Endothelial cell of umbilical vein (primary cell): ENCODE measurements at places on chromosomes 12 and 14. TPM values are rescaled to one million over a fixed set of nuclear protein-coding genes. Genes with fewer than 3 reads are reported as not detected.

DNA sequence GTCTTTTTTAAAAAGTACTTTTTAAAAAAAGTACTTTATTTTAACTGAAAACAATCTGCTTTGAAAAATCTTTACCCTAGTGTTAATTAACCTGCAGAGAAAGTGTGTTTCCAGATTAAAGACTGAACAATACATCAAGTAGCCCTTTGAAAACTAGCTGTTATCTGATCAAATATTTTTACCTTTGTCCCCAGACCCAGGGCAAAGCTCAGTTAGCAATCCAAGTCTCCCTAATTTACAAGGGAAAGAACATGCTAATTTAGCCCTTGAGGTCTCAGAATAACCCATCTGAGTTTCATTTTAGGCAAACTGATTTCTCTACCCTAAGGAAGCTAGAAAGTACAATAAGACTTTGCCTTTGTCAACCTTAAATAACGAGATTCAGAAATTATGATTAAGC is 91.2 kb downstream of the PPM1H start:
- H3K4me1 ChIP-seq: no peaks in the 10 kb centered on the region
- DNase-seq: no peak
- no peaks in the 10 kb centered on the region for H3K36me3 ChIP-seq
- H3K27me3 ChIP-seq: no peaks in the 10 kb centered on the region

DNA sequence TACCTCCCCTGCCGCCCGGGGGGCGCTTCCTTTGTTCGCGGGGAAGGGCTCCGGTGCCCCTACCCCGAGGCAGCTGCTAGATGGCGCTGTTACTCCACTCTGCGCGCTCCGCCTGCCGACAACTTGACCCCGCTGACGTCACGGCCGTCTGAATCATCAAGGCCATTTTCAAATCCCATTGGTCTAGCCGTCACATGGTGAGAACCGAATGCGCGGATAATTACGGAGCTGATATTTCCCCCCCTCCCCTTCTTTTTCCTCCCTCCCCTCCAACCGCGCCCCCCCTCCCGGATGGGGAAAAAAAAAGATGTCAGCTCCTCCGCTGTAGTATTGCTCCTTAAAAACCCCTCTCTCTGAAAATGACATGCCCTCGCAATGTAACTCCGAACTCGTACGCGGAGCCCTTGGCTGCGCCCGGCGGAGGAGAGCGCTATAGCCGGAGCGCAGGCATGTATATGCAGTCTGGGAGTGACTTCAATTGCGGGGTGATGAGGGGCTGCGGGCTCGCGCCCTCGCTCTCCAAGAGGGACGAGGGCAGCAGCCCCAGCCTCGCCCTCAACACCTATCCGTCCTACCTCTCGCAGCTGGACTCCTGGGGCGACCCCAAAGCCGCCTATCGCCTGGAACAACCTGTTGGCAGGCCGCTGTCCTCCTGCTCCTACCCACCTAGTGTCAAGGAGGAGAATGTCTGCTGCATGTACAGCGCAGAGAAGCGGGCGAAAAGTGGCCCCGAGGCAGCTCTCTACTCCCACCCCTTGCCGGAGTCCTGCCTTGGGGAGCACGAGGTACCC is at the start of gene HOXC10:
Gene HOXC10 (plus strand): TSS at position 246 of the 791 bp plus-strand sequence. CDS start 114 bp downstream, at position 360.
- no peak within 1 kb of the TSS for H3K27ac ChIP-seq
- no peak within 1 kb of the TSS for H3K4me3 ChIP-seq
- peaks cover 93% of the 10 kb centered on the region for H3K27me3 ChIP-seq
- DNase-seq: peak; percentile 71
- H3K36me3 ChIP-seq: no peaks in the 10 kb centered on the region
- no peaks in the 10 kb centered on the region for H3K4me1 ChIP-seq

- no peaks in the 10 kb centered on the region for H3K36me3 ChIP-seq
- no peak overlapping the region for H3K4me3 ChIP-seq
- no peak for DNase-seq
Observed at GRCh38 chr14:68820536-68820935, 27.7 kb upstream of the ZFP36L1 start.

DNA sequence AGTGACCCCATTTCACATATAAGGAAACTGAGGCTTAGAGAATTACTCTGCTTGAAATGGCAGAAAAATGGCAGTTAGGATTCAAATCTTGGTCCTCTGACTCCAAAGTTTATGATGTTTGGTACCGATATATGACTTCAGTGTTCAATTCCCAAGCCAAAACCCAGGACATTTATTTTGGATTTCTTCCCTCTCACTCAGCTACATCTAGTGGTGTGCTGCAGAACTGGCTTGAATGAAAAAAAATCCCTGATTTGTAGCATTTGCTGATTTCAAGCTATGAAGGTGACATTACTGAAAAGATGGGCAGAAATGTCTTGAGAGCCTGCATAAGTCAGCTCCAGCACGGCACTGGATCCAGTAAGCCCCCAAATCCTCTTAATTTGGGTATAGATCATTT is 106.4 kb downstream of the EFCAB11 start:
- DNase-seq: no peak
- no peaks in the 10 kb centered on the region for H3K27me3 ChIP-seq
- no peaks in the 10 kb centered on the region for H3K4me1 ChIP-seq
- no peak overlapping the region for H3K27ac ChIP-seq
- H3K36me3 ChIP-seq: no peaks in the 10 kb centered on the region

GRCh38 chr12:65828711-65829339 is 4.5 kb downstream of the HMGA2 start:
- peak; percentile 49 for DNase-seq
- peaks cover 48% of the 10 kb centered on the region for H3K4me1 ChIP-seq
- no peaks in the 10 kb centered on the region for H3K36me3 ChIP-seq
- peak overlapping the region; percentile 97 for H3K4me3 ChIP-seq
- peak overlapping the region; percentile 71 for H3K27ac ChIP-seq

GRCh38 chr12:18681818-18682217 is 56.0 kb downstream of the PLCZ1 start:
- H3K27me3 ChIP-seq: no peaks in the 10 kb centered on the region
- H3K4me1 ChIP-seq: no peaks in the 10 kb centered on the region
- H3K36me3 ChIP-seq: no peaks in the 10 kb centered on the region
- H3K4me3 ChIP-seq: no peak overlapping the region

DNA sequence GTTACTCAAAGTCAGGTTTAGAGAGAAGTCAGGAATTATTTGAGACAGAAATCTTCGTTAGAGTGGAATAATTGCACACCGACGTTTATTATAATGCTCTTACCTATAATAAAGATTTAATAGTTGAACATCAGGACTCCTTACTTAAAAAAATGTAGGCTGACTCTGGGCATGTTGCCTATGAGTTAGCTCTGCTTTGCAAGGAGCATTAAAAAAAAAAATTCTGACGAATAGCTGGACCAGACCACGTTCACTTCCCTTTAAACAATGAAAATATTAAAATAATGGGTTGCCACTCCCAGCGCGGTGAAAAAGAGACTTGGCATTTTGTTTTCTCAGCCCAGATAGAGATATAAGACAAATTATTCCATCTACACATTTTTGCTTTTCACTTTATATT is 574 bp upstream of the FANCM start:
- H3K27me3 ChIP-seq: no peaks in the 10 kb centered on the region
- H3K36me3 ChIP-seq: no peaks in the 10 kb centered on the region
- peak overlapping the region; percentile 78 for H3K4me3 ChIP-seq
- no peak for DNase-seq
- H3K4me1 ChIP-seq: peaks cover 20% of the 10 kb centered on the region
- peak overlapping the region; percentile 56 for H3K27ac ChIP-seq

DNA sequence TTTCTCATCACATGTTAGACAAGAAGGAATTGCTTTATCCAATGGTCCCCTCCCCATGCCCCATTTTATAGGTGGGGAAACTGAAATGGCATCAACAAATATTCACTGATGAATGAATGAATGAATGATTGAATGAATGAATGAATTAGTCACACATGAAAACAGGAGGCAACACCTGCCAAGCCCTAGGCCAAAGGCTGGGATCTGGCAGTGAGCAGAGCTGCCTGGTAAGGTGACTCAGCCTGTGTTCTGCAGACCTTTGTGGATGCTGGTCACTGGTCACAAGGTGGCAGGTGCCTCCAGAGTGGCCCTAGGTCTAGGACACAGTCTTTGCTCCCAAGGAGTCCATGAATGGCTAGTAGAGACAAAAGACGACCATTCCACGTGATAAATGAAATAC is 188.4 kb downstream of the RBM19 start:
- H3K4me1 ChIP-seq: no peaks in the 10 kb centered on the region
- no peaks in the 10 kb centered on the region for H3K27me3 ChIP-seq
- H3K27ac ChIP-seq: no peak overlapping the region
- DNase-seq: no peak

DNA sequence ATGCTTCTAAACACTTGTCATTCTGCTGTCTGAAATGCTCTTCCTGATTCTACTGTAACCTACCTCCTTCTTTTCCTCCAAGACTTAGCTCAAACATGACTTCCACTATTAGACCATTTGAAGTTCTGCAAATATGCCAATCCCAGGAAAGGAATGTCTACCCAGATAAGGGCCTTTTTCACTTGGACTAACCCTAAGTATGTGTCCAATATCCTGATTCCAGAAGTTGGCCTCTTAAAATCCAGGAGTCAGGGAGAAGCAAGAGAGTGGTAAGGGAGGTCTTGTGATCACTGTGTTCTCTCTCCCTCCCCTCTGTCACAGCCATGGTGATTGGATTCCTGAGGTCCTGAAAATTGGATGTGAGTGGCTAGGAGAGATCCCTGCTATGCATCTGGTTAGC is 30.2 kb downstream of the ADCY6 start:
- no peak for DNase-seq
- H3K4me3 ChIP-seq: no peak overlapping the region
- no peaks in the 10 kb centered on the region for H3K27me3 ChIP-seq
- no peaks in the 10 kb centered on the region for H3K36me3 ChIP-seq

DNA sequence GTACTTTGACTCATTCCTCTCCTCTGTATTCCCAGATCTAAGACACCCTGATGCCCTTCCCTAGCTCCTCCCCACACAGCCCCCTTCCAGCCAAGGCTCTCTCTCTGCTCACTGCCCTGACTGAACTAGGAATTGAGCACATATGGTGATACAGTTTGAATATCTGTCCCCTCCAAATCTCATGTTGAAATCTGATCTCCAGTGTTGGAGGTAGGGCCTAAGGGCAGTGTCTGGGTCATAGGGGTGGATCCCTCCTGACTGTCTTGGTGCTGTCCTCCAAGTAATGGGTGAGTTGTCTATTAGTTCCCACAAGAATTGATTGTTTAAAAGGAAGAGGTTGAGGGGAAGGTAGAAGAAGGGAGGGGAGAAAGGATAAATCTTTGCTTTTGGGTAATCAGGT is 17.4 kb downstream of the CMKLR1 start:
- H3K36me3 ChIP-seq: no peaks in the 10 kb centered on the region
- no peak for DNase-seq
- H3K4me1 ChIP-seq: no peaks in the 10 kb centered on the region
- H3K27ac ChIP-seq: no peak overlapping the region

DNA sequence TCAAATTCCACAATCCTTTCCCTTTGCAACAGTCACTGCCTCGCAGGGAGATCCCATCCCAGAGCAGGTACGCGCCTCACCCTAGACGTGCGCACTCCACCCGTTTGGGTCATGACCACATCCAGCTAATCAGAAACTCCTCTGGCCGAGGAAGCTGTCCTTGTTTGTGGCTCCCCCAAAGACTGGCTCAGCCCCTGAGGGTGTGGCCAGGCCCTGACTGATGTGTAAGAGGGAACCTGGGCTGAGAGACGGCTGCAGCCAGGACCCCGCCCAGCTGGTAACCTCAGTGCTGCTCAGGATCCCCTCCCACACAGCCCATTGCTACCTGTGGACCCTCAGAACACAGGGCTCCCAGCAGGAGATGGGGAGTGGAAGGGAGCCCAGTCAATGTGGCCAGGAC is 183.2 kb upstream of the SFSWAP start:
- no peak overlapping the region for H3K27ac ChIP-seq
- H3K4me1 ChIP-seq: no peaks in the 10 kb centered on the region
- DNase-seq: no peak
- H3K27me3 ChIP-seq: no peaks in the 10 kb centered on the region
- H3K36me3 ChIP-seq: no peaks in the 10 kb centered on the region

- H3K36me3 ChIP-seq: no peaks in the 10 kb centered on the region
- no peak overlapping the region for H3K4me3 ChIP-seq
- no peak for DNase-seq
- H3K4me1 ChIP-seq: peaks cover 11% of the 10 kb centered on the region
Observed at GRCh38 chr12:53489242-53489864, 9.9 kb downstream of the MAP3K12 start.

DNA sequence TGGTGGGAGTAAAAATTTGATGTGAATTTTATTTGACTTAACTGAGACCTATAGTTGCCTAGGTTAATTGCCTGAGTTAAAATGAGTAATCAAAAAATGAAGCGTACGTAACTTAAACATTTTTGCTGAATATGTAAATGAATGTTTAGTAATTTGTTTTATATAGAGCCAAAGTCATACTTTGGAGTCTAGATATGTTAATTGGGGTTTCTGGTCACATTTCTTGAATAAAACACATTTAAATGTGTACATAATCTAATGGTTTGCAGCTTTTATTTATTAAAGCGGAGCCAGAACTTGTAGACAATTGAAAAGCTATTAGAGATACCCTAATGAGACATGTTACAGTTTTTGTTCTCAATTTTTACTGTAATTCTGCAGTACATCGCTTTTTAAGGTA is 71.2 kb downstream of the AEBP2 start:
- H3K27me3 ChIP-seq: no peaks in the 10 kb centered on the region
- no peak overlapping the region for H3K4me3 ChIP-seq
- no peak overlapping the region for H3K27ac ChIP-seq
- H3K36me3 ChIP-seq: peaks cover 3% of the 10 kb centered on the region
- peaks cover 7% of the 10 kb centered on the region for H3K4me1 ChIP-seq

DNA sequence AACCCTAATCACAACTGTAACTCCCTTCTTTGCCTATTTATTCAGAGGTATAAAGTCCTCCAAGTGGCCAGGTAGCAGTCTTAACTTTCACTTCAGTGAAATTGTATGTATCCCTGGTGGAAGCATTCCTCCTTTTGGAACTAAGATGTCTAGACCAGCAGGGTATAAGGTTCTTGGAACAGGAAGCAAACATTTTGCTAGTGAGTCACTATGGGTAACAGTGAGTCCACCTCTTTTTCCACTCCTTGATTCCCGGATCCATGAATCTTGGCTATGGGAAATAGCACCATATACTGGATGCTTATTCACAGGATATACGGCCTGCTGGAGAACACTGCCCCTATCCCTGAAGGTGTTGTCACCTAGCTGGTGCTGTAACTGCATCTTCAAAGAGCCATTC is 80.2 kb downstream of the KCNA5 start:
- no peak overlapping the region for H3K4me3 ChIP-seq
- H3K27me3 ChIP-seq: no peaks in the 10 kb centered on the region
- no peak overlapping the region for H3K27ac ChIP-seq
- H3K36me3 ChIP-seq: no peaks in the 10 kb centered on the region
- DNase-seq: no peak
- no peaks in the 10 kb centered on the region for H3K4me1 ChIP-seq

DNA sequence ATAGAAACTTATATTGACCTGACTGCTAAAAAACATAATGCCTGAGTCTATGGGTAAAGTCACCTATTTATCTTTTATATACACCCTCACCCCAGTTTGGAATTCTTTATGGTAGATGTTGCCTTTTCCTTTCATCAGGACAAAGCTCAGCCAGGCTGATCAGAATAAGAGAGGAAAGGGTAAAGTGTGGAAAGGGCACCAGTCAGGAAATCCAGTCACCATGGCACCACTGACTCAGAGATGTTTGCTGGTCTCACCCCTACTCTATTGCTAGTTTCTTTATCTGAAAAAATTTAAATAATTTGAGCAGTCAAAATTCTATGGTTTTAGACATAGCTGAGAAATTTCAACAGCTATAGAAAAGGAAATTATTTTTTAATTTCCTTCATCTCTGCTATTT is 49.2 kb upstream of the SSTR1 start:
- H3K27me3 ChIP-seq: no peaks in the 10 kb centered on the region
- no peaks in the 10 kb centered on the region for H3K36me3 ChIP-seq
- peaks cover 13% of the 10 kb centered on the region for H3K4me1 ChIP-seq

The KCNC2 gene
- not detected in 2 replicates for total RNA-seq

The PKP2 gene
- total RNA-seq: 6.5 and 9.1 TPM in 2 replicates

The GRIN2B gene
- not detected in 2 replicates for total RNA-seq

The SERPINA3 gene
- not detected in 2 replicates for total RNA-seq

The VPS33A gene
- 22.4 and 23.1 TPM in 2 replicates for total RNA-seq

The NUAK1 gene
- total RNA-seq: 34.2 and 38.0 TPM in 2 replicates

The SLCO1C1 gene
- 0.66 and 1.9 TPM in 2 replicates for total RNA-seq
